ENCODE measurements at places on chromosomes 1 and 21. TPM values are rescaled to one million over a fixed set of nuclear protein-coding genes. Genes with fewer than 3 reads are reported as not detected.

GRCh38 chr1:53220962-53221286, 490 bp upstream of the CZIB start:
- DNase-seq: no peak

DNA sequence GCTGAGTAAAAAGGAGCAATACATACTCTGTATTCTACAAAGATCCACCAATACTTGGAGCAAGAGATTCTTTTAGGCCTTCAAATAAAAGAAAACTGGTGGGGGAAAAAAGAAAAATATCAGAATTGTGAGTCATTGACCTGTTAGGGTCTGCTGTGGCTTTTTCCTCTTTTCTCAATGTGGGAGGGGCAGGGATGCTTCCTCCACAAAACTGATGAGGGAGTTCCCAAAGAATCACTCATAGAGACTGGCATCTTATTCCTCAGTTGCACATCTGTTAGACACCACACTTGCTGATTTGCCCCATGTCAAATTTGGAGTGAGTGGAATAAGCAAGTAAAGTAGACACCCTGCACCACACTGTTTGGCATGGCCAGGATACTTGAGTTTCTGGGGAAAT, 16.6 kb downstream of the C1orf141 start:
- DNase-seq: no peak

- DNase-seq: no peak
These were observed 5.1 kb upstream of the S100A10 start for GRCh38 chr1:151998611-151999362.

DNA sequence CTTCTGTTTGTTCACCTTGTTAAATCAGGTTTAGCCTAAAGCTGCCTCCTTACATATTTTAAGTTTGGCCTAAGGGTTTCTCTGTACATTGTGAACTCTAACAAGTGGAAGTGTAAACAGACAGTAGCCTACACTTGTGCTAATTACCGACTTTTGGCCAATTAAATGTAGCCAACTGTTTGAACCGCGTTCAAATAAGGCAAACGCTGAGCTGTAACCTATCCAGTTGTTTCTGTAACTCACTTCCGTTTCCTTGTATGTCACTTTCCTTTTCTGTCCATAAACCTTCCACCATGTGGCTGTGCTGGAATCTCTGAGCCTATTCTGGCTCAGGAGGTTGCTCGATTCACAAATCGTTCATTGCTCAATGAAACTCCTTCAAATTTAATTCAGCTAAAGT, 8.0 kb upstream of the FCAMR start:
- DNase-seq: no peak

GRCh38 chr1:245926888-245927287, 580.2 kb downstream of the SMYD3 start:
- DNase-seq: no peak

- no peak for DNase-seq
These were observed 184.5 kb upstream of the TMEM51 start for GRCh38 chr1:14969006-14969405.

DNA sequence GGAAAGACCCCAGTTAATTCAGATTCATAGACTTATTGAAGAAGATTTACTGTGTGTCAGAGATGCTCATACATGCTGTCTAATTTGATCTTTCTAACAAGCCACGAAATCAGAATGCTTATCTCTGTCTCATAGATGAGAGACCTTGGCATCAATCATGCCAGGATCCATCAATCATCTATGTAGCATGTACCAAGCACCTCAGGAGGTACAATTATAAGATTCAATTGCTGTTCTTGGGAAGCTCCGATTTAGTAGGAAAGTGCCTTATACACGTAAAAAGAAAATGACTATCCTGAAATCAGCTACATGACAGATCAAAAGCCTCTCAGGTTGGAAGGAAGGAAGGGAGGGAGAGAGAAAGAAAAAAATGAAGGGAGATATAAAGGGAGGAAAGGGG, 18.5 kb upstream of the VTCN1 start:
- no peak for DNase-seq

- DNase-seq: no peak
These were observed 11.2 kb downstream of the MYOC start for GRCh38 chr1:171641076-171641864.

DNA sequence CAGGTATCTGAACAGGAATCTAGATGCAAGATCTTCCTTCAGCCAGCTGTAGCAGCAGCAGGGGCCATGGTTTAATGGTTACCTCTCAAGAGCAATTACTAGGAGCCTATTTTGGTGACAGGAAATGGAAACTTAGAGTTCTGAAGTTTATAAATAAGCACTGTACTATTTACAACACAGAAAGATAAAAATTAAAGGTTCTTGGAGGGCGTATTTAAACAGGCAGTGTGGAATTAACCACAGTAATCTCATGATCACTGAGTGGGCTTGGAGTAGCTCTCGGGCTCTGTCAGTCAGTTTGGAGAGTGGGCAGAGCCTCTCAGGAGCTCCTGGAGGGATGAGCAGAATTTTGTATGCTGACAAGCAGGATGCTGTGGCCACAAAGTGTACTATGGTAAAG, 10.2 kb upstream of the FCRL5 start:
- DNase-seq: no peak

GRCh38 chr1:145988773-145989172, 7.6 kb downstream of the TXNIP start:
- no peak for DNase-seq

OPTC gene
- not detected for total RNA-seq

CFAP45 gene
- under 0.01 TPM for total RNA-seq

EMC1 gene
- 75.0 TPM for total RNA-seq

MTARC1 gene
- total RNA-seq: 19.6 TPM

MCOLN3 gene
- not detected for total RNA-seq

FCRL5 gene
- not detected for total RNA-seq

Data from frontal cortex (tissue), 4 donors.